8988T (cell line): ENCODE measurements at places on chromosomes 4 and X.
A peak's percentile ranks its signal among the peaks of the same experiment; 100 is the strongest.

- DNase-seq: no peak
Measured at GRCh38 chr4:78529569-78530209, 21.9 kb upstream of the ANXA3 start.

- DNase-seq: peak; percentile 73
Measured at GRCh38 chr4:56048702-56049431, 100.1 kb downstream of the CEP135 start.

DNA sequence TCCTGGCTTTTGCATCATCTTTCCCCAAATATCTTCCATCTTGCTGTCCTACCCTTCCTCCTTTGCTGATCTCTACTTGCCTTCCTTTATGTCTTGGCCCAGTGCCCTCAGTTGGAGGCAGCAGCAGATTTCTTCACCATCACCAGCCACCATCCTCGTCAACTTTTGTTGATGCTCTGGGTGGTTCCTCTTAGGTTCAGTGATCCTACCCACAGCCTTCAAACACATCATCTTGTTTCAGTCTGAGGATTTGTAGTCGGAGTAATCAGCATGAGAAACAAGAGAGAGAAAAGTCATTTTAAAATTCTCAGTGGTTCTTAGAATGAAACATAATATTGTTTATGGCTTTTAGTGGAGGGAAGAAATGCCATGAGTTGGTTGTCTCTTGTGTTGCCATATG lies 65.8 kb downstream of the FTHL17 start:
- no peak for DNase-seq

- no peak for DNase-seq
Measured at GRCh38 chr4:173486714-173487392, 43.2 kb downstream of the HAND2 start.

GRCh38 chr4:53649357-53649756 lies 58.1 kb upstream of the LNX1 start:
- DNase-seq: no peak

DNA sequence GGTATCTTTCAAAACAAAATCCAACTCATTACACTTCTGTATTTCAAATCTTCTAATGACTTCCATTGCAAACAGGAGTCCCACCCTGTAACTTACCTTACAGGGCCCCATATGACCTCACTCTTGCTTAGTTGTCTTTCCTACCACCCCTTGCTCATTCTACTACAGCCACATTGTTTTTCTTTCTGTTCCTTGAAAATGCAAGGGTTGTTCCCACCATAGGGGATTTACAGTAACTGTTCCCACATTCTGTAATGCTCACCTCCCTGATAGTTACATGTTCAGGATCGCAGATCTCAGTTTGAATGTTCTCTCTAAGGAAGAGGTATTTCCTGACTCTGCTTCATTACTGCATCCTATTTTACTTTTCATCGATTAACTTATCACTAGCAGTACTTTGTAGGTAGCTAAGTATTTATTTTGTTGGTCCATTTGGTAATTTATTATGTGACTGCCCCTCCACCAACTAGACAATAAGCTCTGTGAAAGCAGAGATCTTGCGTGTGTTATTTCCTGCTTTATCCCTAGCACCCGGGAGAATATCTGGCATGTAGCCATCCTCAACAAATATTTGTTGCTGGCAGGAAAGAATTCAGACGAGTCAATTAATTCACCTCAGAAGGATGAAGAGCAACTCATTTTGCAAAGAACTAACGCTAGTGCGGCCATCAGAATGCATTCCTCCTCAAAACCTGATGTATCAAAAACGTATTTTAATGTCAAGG lies 21.4 kb downstream of the MAOB start:
- no peak for DNase-seq

DNA sequence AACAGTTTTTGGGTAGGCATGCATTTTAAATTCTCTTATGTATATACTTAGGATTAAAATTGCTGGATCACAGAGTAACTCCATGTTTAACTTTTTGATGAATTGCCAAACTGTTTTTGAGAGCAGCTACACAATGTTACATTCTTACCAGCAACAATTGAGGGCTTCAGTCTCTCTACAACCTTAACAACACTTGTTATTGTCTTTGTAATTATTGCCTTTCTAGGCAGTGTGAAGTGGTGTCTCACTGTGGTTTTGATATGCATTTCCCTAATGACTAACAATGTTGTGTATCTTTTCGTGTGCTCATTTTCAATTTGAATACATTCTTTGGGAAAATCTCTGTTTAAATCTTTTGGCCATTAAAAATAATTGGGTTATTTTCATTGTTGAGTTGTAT lies 17.3 kb upstream of the F11 start:
- DNase-seq: no peak

DNA sequence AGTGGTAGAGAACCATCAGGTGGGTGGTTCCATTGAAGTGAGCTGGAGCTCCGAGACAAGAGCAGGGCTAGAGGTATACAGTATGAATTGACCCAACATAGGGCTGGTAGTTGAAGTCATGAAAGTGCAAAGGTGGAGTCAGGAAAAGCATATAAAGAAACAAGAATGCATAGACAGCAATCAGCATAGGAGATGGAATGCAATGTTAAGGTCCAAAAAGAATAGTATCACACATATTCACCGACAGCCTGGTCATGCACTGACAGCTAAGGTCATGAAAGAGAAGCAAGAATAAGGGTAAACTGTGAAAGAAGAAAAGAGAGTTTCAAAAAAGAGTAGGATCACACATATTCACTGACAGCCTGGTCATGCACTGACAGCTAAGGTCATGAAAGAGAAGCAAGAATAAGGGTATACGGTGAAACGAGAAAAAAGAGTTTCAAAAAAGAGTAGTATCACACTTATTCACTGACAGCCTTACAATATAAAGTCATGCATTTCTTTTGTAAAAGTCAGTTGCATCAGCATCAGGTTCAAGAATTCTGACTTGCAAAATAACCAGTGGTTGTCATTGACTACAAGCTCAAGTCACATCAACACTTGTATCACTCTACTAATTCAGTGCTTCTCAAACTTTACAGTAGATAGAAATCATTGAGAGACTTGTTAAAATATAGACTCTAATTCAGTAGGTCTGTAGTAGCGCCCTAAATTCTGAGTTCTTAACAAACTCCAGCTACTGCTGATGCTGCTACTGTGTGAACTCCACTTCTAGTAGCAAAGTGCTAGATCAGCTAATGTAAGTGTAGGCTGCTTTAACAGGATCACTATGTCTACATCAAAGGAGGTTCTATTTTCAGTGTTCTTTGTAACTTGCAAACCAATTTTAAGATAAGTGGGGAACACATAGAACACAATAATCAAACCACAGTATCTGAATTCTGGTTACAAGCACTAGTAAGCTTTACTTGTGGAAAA lies 221.9 kb downstream of the PDGFC start:
- DNase-seq: no peak

- DNase-seq: no peak
Measured at GRCh38 chrX:128816919-128817318, 706.4 kb downstream of the SMARCA1 start.

GRCh38 chr4:128416921-128417320 lies 129.3 kb upstream of the PGRMC2 start:
- DNase-seq: no peak

DNA sequence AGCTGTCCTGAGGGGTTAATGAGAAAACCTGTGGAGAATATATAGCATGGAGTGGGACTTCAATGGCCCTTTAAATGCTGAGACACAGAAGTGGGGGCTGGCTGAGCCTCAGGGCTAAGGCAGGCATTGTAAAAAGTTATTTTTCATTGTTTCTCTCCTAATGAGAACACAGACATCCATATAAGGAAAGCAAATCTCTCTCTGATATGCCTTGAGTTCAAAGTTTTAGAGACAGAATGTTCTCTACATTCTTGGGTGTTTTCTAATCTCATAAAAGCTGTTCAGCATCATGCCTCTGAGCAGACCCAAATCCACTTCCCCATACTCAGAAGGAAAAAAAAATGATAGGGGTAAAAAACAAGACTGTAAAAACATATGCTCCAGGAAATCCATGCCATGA lies 16.8 kb upstream of the RAB40A start:
- no peak for DNase-seq

DNA sequence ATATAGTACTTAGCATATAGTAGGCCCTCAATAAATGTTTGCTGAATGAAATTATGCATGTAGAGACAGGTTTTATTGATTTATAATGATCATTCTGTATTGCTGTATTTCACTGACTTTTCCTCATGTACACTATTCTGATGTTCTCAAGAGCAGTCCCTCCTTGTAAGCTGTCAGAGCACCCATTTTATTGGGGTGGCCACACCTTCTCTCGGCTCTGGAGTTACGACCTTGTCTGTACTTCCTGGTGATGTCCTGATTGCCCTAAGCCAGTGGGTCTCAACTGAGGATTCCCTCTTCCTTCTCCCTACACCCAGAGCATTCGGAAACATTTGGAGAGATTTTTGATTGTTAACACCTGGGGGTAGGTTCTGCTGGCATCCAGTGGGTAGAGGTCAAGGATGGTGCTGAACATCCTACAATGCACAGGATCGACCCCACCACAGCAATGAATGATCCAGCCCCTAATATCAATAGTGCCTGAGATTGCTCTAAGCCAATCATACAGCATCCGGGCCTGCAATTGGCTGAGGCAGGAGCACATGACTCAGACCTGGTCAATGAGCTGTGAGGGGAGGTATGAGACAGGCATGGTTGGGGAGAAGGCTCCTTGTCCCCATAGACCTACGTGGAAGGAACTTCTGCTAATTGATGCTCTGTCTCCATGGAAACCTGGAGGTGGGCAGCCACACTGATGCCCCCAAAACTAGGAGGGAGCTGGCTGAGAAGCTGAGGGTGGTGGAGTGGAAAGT lies 58.8 kb downstream of the CLDN34 start:
- DNase-seq: no peak

DNA sequence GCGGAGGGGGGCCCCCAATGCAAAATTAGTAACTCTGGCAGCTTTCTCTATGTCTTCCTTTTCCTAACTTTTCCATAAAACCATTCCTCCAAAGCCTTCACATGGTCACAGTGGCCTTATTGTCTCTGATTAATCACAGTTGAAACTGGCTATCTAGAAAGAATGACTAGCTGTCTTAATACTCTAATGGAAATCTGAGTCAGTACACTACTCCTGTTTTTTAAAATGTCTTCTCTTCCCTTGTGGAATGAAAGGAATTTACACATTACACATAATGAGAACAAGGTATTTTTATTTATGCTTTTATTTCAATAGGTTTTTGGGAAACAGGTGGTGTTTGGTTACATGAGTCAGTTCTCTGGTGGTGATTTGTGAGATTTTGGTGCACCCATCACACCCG lies 66.3 kb upstream of the PUDP start:
- no peak for DNase-seq

DNA sequence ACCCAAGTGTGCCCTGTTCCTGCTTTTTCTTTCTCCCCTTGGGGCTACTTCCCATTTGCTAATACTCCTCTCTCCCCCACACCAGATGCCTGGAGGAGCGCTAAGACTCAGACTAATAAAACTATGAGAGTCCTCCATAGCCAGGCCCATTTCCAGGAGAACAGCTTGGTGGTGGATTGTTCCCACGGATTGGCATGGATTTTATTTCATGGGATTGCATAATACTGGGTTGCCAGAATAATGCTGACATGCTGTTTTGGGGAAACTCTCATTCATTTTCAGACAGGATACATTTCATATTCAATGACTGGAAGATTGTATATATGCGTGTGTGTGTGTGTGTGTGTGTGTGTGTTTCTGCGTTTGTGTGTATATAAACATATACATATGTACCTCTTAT lies 447.5 kb upstream of the PITX2 start:
- DNase-seq: no peak
